Bone marrow (tissue), 2 donors: ENCODE measurements at places on chromosomes 1 and 21.

DNA sequence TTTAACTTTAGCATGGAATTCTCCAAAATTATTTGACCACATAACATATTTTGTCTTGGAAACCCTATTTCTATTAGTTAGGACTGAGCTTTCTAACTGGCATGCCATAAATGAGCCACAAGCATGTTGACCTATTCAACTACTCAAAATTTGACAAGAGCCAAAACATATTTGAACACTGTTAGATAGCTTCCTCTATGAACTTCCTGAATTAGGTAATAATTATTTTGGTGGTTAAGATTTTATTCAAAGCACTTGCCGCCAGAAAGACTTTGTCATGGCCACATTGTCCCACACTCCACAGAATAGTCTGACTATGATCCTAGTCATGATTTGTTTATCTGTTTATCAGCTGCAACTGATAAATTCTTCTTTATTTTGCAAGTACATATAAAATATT is 23.1 kb upstream of the CTPS1 start:
- DNase-seq, result no peak

- DNase-seq, result no peak
These were observed 68.0 kb downstream of the FAAP20 start for GRCh38 chr1:2126331-2127186.

DNA sequence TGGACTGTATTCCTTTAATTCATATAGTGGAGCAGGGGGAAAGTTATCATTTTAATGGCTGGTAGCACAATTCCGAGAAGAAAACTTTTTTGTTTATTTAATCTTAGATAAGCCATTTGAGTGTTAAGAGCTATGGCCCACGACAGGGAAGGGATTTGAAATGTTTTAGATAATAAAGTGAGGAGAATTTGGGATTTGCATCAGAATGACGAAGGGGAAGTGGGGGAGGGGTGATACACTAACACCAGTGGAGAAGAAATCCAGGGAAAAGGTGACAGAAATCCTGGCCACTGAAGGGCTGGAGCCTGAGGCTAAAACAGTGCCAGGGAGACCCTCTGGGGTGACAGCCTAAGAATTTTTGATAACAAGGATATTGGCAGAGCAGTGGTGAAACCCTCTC is 21.0 kb downstream of the LEPR start:
- no peak for DNase-seq

DNA sequence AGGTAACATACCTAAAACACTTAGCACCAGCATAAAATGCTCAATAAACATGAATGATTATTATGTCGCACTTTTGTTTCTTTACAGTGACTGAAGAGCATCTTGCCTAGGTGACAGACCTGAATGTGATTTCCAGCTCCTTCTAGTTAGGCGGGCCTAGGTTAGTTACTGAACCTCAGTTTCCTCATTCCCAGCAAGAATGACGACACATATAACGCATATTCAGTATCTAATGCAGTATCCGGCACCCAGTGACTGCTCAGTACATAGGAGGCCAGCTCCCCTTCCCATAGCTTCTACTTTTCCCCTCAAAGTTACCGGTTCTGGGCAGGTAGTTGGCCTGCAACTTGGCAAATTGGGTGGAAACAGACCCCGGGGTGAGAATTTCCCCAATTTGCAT is 763 bp downstream of the AUNIP start:
- no peak for DNase-seq

DNA sequence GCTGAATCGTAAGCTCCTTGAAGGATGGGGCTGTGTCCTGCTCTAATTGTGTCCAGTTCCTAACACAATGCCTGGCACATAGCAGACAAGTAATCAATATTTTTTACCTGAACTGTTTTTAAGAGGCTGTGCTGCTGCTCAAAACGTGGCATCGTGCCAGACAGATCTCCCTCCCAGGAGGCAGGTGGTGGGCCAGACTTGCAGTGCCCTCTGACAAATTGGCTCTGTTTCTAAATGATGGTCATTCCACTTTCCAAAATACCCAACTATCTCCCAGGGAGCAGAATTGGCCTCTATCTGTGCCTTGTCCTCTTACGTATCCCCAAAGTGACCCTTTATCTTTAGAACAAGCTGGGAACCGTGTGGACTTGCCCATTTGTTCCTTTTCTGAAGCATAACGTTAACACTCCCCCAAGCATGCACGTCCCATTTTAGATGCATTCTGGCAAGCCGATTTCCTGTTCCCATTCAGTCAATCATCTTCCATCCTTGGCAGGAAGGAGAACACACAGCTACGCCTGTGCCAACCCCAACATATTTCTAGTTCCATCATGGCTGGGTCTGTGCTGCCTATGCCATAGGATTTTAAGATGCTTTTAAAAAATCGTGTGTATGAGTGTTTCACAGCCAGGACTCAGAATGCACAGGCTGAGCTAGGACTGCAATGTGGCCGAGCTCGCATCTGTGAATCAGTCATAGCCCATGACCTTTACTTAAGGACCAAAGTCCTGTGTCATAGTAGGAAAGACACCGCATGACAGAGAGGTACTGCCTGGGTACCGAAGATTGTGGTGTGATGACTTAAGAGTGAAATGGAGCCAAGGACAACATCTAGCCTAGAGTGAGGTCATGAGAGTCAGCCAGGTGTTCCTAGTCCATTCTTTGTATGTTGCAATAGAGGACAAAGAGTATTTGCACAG is 408.6 kb downstream of the PRDM2 start:
- no peak for DNase-seq
